ENCODE measurements at places on chromosomes 7 and 10. TPM values are rescaled to one million over a fixed set of nuclear protein-coding genes. Genes with fewer than 3 reads are reported as not detected.

DNA sequence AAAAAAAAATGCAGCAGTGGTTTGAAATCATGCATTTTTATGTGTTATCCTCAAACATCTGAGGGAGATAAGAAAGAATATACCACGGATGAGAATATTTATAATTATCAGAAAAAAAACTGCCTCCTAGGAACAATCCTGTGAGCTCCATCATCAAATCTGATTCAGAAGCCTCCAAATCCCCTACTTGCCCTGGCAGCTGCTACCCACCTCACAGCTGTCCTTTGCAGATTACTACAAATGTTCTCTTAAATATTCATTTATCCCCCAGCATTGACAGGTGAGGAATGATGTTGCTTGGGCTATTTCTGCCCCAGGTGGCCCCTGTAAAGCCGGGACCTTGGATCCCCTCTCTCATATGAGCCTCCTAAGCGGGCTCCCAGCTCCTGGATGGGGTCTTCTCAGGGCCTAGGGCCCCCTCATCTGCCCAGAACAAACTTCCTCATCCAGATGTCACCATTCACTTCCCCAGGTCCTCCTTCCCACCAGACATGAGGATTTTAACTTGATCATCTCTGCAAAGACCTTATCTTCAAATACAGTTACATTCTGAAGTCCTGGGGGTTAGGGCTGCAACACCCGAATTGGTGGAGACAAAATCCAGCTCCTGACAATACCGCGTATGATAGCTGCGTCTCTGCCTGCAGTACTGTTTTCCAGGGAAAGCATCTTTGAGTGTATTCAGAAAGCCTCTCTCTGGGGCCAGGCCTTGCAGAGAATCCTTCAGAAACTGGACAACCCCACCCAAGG is 81.9 kb upstream of the INSIG1 start:
- peaks cover 26% of the 10 kb centered on the region for H3K4me1 ChIP-seq
- no peak for DNase-seq
- no peak overlapping the region for H3K4me3 ChIP-seq
- no peaks in the 10 kb centered on the region for H3K36me3 ChIP-seq

- peaks cover 65% of the 10 kb centered on the region for H3K4me1 ChIP-seq
- H3K4me3 ChIP-seq = peak overlapping the region; percentile 81
- H3K27ac ChIP-seq = peak overlapping the region; percentile 91
- no peaks in the 10 kb centered on the region for H3K27me3 ChIP-seq
- peak; percentile 82 for DNase-seq
- H3K36me3 ChIP-seq = no peaks in the 10 kb centered on the region
Measured at GRCh38 chr10:86970162-86970981, 2.1 kb downstream of the ADIRF start.

GRCh38 chr10:75176046-75176445 is 34.5 kb upstream of the VDAC2 start:
- H3K36me3 ChIP-seq = peaks cover 6% of the 10 kb centered on the region
- no peak overlapping the region for H3K27ac ChIP-seq
- no peak overlapping the region for H3K4me3 ChIP-seq
- DNase-seq = no peak

- no peaks in the 10 kb centered on the region for H3K27me3 ChIP-seq
- no peak overlapping the region for H3K27ac ChIP-seq
- H3K36me3 ChIP-seq = peaks cover 3% of the 10 kb centered on the region
- no peak for DNase-seq
Measured at GRCh38 chr7:133044722-133045473, 37.0 kb downstream of the CHCHD3 start.

- no peaks in the 10 kb centered on the region for H3K27me3 ChIP-seq
- H3K36me3 ChIP-seq = no peaks in the 10 kb centered on the region
- DNase-seq = no peak
Measured at GRCh38 chr7:73560109-73560835, 2.8 kb upstream of the BCL7B start.

DNA sequence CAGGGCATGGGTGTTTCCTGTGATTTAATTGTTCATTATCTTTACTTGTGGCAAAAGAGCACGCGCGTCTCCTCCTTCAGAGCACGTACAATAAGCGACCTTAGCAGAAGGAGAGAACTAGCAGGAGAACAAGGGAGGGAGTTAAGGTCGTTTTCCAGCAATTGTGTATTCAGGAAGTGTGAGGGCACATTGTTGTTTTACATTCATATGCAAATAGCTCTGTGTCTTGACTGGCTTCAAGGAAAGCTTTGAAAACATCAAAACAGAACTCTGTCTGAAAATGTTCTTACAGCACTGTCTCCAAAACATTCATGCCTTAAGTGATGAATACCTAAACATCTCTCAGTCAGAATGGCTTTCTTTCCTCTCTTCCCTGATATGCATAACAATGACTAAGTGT is 499.1 kb downstream of the ACTR3B start:
- H3K27me3 ChIP-seq = no peaks in the 10 kb centered on the region
- DNase-seq = no peak
- no peaks in the 10 kb centered on the region for H3K36me3 ChIP-seq
- no peaks in the 10 kb centered on the region for H3K4me1 ChIP-seq
- no peak overlapping the region for H3K4me3 ChIP-seq

The INTS15 gene
- total RNA-seq = 21.4 TPM

The HOXA10 gene
- total RNA-seq = not detected

GRCh38 chr7:155188821-155189581 is 108.7 kb upstream of the INSIG1 start:
- H3K4me3 ChIP-seq = no peak overlapping the region
- H3K36me3 ChIP-seq = no peaks in the 10 kb centered on the region
- peaks cover 41% of the 10 kb centered on the region for H3K27me3 ChIP-seq
- no peak overlapping the region for H3K27ac ChIP-seq

GRCh38 chr7:38839851-38840250 is 69.1 kb downstream of the VPS41 start:
- no peak overlapping the region for H3K27ac ChIP-seq
- no peaks in the 10 kb centered on the region for H3K27me3 ChIP-seq
- no peak overlapping the region for H3K4me3 ChIP-seq
- no peak for DNase-seq
